Pancreas (tissue), 10 donors: ENCODE measurements at places on chromosomes 6 and 20. TPM values are rescaled to one million over a fixed set of nuclear protein-coding genes. Genes with fewer than 3 reads are reported as not detected.

ANKRD66 gene
- total RNA-seq = not detected

BTNL2 gene
- not detected for total RNA-seq

OVOL2 gene
- 4.9 TPM for total RNA-seq

RNF217 gene
- total RNA-seq = 12.0 TPM

SNX21 gene
- 5.6 TPM for total RNA-seq

GNAS-AS1 gene
- total RNA-seq = 0.84 TPM

SIGLEC1 gene
- 0.20 TPM for total RNA-seq

TFAP2A gene
- 0.14 TPM for total RNA-seq

LCA5 gene
- 7.9 TPM for total RNA-seq

ANGPT4 gene
- total RNA-seq = not detected

TSPO2 gene
- total RNA-seq = not detected

TRIM10 gene
- total RNA-seq = 0.03 TPM

SCUBE3 gene
- total RNA-seq = 0.05 TPM

ZNF311 gene
- total RNA-seq = 0.32 TPM

TRIM15 gene
- 0.19 TPM for total RNA-seq

OR2H1 gene
- total RNA-seq = not detected

HRH3 gene
- total RNA-seq = not detected

LRRN4 gene
- total RNA-seq = 7.9 TPM

COL9A3 gene
- 9.6 TPM for total RNA-seq

PCK1 gene
- 0.12 TPM for total RNA-seq

TFAP2D gene
- not detected for total RNA-seq

CPNE5 gene
- 1.5 TPM for total RNA-seq

NSFL1C gene
- 33.3 TPM for total RNA-seq

COX4I2 gene
- 0.60 TPM for total RNA-seq

BPIFB2 gene
- total RNA-seq = not detected

TCP11 gene
- total RNA-seq = not detected

NHLRC1 gene
- 1.3 TPM for total RNA-seq

ATP5F1E gene
- total RNA-seq = 28.2 TPM

BMP7 gene
- 0.12 TPM for total RNA-seq

MAP7 gene
- 23.7 TPM for total RNA-seq

KIAA1755 gene
- 0.28 TPM for total RNA-seq

MYMX gene
- 4.3 TPM for total RNA-seq

SPATA2 gene
- 4.4 TPM for total RNA-seq

PBOV1 gene
- not detected for total RNA-seq

CST7 gene
- not detected for total RNA-seq
